ENCODE measurements at places on chromosomes 7 and 10.

GRCh38 chr10:28906011-28906411, 228.7 kb downstream of the BAMBI start:
- DNase-seq = no peak

DNA sequence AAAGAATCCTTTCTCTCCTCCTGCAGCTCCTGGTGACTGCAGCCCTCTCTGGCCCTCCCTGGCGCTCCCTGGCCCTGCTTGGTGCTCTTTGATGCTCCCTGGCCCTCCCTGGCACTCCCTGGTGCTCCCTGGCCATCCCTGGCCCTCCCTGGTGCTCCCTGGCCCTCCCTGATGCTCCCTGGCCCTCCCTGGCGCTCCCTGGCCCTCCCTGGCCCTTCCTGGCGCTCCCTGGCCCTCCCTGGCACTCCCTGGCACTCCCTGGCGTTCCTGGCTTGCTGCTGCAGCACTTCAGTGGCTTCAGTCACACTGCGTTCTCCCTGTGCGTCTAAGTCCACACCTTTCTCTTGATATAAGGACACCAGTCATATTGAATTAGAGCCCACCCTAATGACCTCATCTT, 15.2 kb upstream of the FGFR2 start:
- no peak for DNase-seq

DNA sequence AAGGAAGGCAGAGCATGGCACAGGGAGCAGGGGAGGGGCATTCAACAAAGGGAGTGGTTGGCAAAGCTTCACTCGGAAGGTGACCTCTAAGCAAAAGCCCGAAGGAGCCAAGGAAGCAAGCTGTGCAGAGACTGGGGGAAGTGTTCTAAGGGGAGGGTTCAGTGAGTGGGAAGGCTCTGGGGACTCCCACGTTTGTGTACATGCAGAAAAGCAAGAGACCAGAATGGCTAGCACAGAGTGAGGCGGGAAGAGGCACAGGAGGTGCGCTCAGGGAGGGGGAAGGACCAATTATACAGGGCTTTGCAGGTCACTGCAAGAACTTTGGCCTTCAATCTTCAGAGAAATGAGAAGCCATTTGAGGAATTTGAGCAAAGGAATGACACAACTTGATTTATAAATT, 7.4 kb downstream of the ARHGAP21 start:
- DNase-seq = no peak

DNA sequence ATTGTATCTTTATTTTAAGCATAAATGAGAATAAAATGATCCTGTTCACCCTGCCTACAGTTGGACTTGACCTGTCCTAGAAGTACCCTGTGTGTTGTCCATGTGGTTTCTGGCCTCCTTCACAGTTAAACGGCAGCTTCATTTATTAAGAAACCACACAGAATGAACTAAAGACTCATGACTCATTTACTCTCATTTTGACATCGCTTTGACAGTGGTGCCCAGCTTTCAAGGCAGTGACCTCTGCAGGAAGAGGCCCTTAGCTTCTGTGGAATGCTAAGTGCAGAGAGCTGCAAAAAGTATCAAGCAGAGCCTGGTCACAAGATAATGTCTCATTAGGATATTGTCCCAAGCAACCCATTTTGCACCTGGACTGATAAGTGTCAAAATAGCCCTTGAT, 93.4 kb downstream of the AVL9 start:
- no peak for DNase-seq

GRCh38 chr7:44153948-44154335, 12.8 kb upstream of the MYL7 start:
- DNase-seq = no peak

DNA sequence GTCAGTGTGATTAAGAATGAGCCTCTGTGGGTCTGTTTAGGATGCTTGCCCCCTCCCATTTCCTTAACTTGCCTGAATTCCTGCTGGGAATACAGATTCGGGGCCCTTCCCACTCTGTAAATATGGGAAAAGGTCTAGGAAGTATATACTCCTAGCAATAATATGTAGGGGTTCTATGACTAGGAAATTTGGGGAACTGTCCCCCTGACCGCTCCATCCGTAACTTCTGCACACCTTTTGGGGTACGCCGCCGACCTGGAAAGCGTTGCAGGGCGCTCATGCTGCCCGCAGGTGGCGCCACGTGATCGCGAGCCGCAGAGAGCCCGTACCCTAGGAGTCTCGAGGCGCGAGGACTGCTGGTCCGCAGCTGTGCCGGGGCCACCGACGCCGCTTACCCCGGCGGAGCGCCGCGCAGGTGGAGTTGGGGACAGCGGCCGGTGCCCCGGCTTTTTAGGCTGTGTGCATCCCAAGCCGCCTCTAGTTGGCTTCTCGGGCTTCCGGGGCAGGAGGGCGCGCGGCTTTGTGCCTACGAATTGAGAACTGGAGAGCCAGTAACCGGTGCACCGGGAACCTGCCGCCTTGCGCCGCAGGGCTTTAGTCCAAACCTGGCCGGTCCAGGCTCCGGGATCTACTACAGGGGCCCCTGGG, 656 bp upstream of the CNNM2 start:
- DNase-seq = peak; percentile 83

DNA sequence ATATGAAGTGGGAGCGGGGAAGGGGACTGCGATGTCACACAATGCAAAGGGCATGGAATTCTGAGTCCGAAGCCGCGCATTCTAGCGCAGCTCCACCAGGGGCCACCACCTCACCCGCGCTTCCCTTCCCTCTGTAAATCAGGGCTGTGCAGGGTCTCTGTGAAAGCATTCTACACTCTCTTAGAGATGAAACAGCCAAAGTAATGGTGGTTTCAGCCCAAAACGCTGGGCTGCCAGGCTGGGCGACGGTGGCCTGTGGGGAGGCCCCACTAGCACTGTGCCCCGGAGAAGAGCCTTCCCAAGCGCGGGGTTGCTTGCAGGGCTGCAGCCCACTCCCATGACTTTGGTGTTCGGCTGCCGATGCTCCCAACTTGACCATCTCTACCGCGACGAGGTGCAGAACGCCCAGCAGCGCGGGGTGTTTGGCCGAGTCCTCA, 11.4 kb downstream of the ATG9B start:
- no peak for DNase-seq

- DNase-seq = no peak
These were observed 32.3 kb downstream of the AGR3 start for GRCh38 chr7:16849296-16850148.

- peak; percentile 44 for DNase-seq
These were observed 5.0 kb upstream of the PAXIP1 start for GRCh38 chr7:155007947-155008346.

GRCh38 chr7:45601094-45601493, 26.9 kb downstream of the ADCY1 start:
- DNase-seq = no peak

- no peak for DNase-seq
These were observed 17.6 kb upstream of the SFR1 start for GRCh38 chr10:104104418-104104817.

DNA sequence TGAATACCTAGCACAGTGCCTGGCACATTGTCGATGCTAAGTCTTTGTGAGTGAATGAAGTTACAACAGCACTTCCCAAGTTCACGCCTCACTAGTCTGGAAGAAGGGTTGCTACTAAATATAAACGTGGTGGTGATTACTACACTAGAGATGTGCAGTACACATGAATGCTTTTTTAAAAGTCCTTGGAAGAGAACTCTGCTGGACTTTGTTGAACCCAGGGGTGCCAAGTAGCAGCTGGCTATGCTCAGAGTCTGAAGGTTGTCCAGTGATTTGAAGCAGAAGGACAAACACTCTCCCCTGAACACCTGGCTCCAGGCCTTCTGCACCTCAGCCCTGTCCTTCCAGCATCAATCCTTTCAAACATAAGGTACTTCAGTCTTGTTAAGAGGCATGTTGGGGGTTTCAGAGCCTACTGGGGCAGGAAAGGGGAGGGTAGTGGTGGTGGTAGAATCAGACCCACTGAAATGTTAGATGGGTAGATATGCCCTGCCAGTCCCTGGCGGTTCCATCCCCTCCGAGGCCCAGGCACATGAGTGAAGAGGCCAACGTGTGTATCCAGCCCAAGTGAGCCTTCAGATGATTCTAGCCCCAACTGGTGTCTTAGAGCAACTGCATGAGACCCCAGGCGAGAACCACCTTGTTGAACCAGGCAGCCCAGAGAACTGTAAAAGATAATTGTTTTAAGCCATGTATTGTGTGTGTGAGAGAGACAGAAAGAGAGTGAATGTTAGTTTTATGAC, 94.4 kb downstream of the TAX1BP1 start:
- no peak for DNase-seq

DNA sequence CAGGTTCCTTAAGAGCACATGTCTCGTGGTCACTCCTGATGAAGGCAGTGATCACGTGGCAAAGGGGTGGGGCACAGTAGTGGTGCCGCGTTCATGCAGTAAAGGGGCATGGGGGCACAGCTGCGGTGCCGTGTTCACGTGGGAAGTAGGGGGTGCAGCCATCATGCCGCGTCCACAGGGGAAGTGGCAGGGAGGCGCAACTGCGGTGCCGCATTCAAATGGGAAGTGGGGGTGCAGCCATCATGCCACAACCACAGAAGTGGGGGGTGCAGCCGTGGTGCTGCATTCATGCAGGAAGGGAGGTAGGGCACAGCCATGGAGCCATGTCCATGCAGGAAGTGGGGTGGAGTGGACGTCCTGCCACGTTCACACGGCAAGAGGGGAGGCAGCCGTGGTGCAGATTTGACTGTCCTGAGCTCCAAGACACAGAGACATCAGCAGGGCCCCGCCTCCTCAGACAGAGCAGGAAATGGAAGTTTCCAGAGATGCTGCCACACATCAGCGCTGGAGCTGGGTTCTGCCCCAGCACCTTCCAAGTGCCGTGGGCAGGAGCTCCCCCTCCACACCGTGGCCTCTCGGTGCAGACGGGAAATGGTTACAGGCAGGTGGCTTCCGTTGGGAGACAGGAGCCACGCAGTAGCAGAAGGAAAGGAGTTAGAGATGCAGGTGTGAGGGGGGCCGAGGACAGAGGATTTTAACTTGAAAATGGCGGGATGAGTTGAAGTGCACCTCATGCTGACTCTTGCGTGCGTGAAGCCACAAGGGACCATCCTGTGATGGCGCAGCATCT, 95.0 kb upstream of the DDC start:
- peak; percentile 61 for DNase-seq

- no peak for DNase-seq
These were observed 79.3 kb upstream of the MDFIC start for GRCh38 chr7:114842551-114843065.
